Myocyte (in vitro differentiated cells): ENCODE measurements at places on chromosomes 11 and 22. TPM values are rescaled to one million over a fixed set of nuclear protein-coding genes. Genes with fewer than 3 reads are reported as not detected.

The OR51I1 gene
- not detected in 2 replicates for total RNA-seq

The CCDC15 gene
- 1.7 and 1.8 TPM in 2 replicates for total RNA-seq

The KREMEN1 gene
- total RNA-seq: 78.1 and 84.1 TPM in 2 replicates

The LGR4 gene
- total RNA-seq: 17.3 and 17.7 TPM in 2 replicates

The LAYN gene
- 15.0 and 28.3 TPM in 2 replicates for total RNA-seq

The FAM180B gene
- total RNA-seq: 1.8 and 2.8 TPM in 2 replicates

The MMP27 gene
- total RNA-seq: not detected in 2 replicates

The CALCA gene
- total RNA-seq: not detected in 2 replicates

The SORL1 gene
- total RNA-seq: 0.21 and 0.29 TPM in 2 replicates

The MUC6 gene
- total RNA-seq: not detected in 2 replicates

The PTGDR2 gene
- not detected in 2 replicates for total RNA-seq

The OR5M10 gene
- total RNA-seq: not detected in 2 replicates

The PKP3 gene
- total RNA-seq: 1.4 and 8.9 TPM in 2 replicates

The C11orf97 gene
- not detected in 2 replicates for total RNA-seq

The APOL3 gene
- total RNA-seq: 1.4 and 1.7 TPM in 2 replicates

The CNTF gene
- total RNA-seq: 1.7 and 3.0 TPM in 2 replicates

DNA sequence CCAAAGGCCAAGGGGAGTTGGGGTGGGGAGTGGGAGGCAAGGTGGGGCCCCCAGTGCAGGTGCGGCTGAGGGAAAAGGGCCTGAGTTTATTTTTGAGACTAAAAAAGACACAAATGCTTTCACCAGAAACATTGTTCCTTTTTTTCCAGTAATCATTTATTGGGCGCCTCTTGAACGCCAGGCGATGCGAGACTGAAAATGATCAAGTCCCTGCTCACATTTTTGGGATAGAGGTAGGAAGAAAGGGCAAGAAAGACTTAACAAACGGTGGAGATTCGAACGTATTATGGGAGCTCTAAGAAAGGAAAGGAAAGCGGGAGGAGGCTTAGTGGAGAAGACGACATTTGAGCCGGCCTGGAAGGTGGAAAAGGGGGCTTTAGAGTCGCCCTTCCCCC is 796 bp upstream of the SF3B2 start:
- no peak for DNase-seq

DNA sequence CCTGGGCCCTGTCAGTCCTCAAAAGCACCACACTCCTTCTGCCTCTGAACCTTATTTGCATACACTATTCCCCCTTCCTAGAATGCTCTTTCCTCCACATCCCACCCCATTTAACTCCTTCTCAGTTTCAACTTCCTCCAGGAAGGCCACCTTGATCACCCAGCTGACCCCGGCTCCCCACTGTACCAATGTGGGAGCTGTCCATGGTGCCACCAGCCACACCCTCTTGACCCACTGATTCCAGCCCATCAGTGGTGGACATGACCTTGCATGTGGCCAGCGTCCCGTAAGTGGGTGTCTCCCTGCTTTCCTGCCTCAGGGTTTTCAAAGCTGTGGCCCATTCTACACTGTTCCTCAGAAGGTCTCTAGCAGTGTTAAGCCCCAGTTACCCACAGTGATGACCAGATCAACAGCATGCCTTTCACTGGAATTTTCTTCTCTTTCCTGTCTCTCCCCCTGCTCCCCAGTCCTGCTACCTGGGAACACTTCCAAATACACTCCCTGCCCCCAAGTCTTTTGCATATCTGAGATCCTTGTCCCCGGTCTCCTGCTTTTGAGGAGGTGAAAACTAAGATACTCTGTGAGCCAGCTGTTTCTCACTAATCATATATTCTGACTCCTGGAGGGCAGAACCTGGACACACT is 346.6 kb downstream of the MN1 start:
- no peak for DNase-seq

- DNase-seq: no peak
Observed at GRCh38 chr11:12149672-12150225, 39.4 kb downstream of the MICAL2 start.

DNA sequence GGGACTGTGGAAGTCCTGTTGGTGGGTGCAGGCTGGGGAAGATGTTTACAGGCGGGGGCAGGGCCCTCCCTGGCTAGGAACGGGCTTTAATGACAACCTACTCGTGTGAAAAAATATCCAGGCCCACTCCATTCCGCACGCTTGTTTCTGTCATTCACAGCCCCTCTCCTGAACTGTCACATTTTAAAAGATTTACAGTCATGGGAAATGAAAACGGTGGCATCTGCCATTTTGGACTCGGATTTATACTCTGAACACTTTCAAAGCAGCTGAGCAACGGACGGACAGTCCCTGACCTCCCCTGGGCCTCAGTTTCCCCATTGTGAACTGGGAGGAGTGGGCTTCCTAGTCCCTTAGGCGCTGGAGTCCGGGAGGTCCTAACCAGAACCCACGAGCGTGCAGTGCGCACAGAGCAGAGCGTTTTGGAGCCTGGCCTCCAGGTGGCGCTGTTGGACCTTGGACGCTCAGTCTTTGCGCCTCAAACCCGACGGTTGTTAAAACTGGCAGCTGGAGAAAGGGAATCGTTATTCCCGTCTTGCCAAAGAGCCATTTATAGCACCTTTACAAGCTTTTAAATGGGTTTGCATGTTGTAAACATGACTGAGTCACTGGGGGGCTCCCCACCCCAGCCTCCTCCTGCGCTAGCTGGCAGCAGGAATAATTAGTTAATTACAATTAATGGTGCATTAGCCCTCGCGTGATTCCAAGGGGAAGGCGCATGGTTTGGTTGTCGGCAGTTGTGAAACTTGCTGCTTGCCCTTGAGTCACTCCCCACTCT is 75.3 kb downstream of the FBLN1 start:
- DNase-seq: peak; percentile 88

- no peak for DNase-seq
Observed at GRCh38 chr11:119918347-119918746, 189.3 kb upstream of the NECTIN1 start.

DNA sequence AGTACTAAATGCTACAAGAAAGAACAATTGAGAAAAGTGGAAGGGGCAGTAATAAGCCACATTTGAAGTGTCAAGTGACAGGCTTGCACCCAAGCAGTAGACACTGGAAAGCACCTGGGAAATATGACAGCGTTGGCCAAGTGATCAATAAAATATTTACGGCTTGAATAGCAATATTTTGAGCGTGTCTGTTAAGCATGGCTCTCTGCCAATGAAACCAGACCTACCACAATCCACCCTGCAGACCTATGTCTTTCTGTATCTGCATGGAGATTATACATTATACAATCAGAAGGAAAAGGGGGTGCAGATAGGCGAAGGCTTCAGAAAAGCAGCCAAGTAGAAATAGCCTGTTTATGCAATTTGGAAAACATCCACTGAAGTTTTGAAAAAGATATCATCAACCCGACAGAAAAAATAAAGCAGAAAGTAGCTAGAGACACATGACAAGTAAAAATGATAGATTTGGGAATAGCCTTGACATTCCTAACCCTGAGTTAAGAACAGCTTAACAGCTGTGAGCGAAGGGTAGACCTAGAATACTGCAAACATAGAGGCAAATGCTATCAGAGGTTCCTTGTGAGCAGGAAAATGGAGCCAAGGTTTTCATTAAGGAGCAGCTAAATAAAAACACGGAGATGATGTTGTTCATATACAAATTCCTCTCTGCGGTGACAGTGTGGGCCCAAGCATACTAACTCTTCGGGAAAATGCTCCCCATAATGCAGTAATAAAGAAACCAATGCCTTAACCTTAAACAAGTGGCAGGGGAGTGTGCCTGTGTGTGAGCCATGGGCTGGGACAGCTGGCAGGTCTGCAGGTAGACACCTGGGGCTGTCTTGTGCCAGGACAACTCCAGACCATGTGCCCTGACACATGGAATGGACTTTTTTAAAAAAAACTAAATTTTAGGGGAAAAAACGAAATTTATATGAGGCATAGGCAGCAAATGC is 71.3 kb downstream of the ETS1 start:
- no peak for DNase-seq

GRCh38 chr11:47136327-47136726 is 40.4 kb downstream of the ARFGAP2 start:
- peak; percentile 70 for DNase-seq

- peak; percentile 31 for DNase-seq
Observed at GRCh38 chr11:980438-981357, 55.0 kb downstream of the AP2A2 start.

DNA sequence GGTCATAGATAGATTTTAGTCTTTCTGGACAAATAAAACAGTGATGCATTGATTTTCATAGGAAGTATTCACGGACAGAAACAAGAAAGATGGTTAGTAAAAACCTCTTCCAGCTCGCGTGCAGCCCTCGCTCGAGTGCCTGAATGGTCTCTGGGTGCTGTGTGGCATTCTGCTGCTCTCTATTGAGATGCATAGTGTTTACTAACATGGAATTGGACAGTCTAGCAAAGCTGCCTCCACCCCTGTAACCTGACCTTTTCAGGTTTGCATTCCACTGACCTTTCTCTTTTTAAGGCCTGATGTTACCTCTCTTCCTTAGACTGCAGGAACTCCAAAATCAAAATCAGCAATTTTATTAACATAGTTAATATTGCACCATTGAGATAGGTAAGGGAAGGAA is 643.4 kb downstream of the JRKL start:
- no peak for DNase-seq

GRCh38 chr22:46070803-46071450 is 79.4 kb upstream of the PPARA start:
- peak; percentile 85 for DNase-seq

- DNase-seq: peak; percentile 91
Observed at GRCh38 chr22:28019360-28019759, 100.3 kb upstream of the PITPNB start.

GRCh38 chr11:66420671-66421476 is at the start of gene NPAS4:
TSS of gene NPAS4 (plus strand) at chr11:66421035. CDS start at chr11:66421180, 145 bp downstream.
- DNase-seq: no peak

GRCh38 chr11:4184163-4184916 is 89.7 kb downstream of the RRM1 start:
- no peak for DNase-seq

DNA sequence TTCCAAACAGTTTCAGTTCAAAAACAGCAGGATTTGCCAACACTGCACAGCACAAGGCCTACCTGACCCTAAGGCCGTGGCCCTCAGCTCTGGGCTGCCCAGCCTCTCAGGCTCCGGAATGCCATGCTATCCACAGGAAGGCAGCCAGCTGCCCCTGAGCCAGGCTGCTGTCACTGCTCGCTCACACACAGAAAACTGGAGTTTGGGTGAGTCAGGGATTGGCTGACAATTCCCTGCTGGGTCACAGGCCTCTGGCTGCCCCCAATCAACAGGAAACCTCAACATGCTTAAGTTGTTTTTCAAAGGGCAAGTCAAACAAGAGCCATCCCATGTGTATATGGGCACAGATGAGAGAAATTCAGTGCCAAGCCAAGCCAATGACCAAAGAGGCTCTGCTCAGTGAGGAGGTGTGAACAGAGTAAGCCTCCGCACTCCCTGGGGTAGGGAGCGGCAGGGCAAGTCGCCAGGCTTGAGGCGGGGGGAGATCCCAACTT is 50.2 kb downstream of the RPL27A start:
- DNase-seq: peak; percentile 94

- no peak for DNase-seq
Observed at GRCh38 chr22:24162436-24162835, 18.9 kb upstream of the SUSD2 start.

- DNase-seq: no peak
Observed at GRCh38 chr11:36041988-36042611, 98.2 kb downstream of the LDLRAD3 start.

DNA sequence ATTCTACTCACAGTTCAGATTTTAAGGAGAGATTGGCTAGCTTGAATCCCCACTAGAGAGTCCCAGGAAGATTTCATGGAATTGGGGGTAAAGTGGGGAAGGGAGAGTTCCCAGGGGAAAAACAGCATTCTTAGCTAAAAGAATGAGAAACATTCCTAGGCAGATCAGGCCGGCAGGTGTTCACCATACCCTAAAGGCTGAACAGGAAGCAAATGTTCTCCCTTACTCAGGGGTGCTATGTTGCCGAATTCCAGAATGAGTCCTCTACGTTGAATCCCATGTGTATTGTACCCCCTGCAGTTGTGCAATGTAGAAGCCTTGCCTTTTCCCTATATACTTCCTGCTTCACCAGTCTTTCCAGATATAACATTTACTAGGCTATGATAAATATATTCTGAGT is 135.2 kb upstream of the NCAM1 start:
- DNase-seq: no peak
